Fibroblast of skin of back (primary cell): ENCODE measurements at places on chromosomes 3 and 15.
A peak's percentile ranks its signal among the peaks of the same experiment; 100 is the strongest.

- DNase-seq: peak; percentile 93
These were observed 212.0 kb downstream of the MINAR1 start for GRCh38 chr15:79644091-79644490.

- peak; percentile 42 for DNase-seq
These were observed 826.6 kb downstream of the SQOR start for GRCh38 chr15:46461416-46461815.

DNA sequence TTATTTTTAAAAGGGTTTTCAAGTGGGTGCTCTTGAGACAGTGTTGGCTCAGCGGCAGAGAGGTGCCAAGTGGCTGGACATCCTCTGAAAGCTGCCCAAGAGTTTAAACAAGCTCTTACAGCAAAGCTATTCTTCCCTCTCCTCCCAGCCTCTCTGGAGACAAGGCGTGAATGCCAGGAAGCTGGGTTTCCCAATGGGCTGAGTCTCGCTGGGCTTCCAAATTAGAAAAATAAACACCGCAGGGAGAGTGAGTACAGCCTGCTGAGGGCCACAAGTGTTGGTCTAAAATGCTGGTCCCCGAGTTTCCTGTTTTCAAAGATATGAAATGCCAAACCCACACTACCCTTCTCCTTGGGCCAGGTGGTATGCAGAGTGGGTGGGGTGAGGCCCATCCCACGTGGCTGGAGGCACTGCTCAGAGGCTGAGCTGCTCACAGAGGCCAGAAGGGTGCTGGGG, 36.4 kb downstream of the ZDHHC3 start:
- DNase-seq: no peak

GRCh38 chr3:15324379-15324808, 8.0 kb downstream of the SH3BP5 start:
- peak; percentile 26 for DNase-seq

DNA sequence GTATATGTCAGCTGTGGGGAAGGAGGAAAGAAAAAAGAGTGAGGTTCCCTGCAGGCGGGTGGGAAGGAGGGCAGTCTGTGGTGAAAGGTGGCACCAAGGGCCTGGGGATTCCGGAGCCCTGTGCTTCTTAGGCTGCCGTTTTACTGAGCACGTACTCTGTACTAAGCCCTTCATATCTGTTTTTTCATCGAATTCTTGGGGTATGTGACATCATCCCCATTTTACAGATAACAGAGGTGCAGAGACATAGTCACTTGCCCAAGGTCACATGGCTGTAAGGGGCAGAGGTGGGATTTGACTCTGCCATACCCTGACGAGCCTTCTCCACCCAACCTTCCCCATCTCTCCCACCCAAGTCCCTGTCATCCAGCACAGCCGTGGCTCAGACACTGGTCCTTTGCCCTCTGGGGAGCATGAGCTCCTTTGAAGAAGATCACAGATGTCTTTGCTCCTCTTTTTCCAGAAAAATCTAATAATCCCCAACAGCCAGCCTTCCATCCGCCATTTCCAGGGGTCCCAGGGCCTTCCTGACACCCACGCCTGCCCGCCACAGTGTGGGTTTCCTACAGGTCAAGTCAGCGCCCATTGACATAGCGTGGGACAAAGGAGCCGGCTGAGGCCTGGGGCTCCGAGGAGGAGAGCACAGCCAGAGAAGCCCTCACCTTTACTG, 24.2 kb downstream of the CYP11A1 start:
- DNase-seq: no peak

DNA sequence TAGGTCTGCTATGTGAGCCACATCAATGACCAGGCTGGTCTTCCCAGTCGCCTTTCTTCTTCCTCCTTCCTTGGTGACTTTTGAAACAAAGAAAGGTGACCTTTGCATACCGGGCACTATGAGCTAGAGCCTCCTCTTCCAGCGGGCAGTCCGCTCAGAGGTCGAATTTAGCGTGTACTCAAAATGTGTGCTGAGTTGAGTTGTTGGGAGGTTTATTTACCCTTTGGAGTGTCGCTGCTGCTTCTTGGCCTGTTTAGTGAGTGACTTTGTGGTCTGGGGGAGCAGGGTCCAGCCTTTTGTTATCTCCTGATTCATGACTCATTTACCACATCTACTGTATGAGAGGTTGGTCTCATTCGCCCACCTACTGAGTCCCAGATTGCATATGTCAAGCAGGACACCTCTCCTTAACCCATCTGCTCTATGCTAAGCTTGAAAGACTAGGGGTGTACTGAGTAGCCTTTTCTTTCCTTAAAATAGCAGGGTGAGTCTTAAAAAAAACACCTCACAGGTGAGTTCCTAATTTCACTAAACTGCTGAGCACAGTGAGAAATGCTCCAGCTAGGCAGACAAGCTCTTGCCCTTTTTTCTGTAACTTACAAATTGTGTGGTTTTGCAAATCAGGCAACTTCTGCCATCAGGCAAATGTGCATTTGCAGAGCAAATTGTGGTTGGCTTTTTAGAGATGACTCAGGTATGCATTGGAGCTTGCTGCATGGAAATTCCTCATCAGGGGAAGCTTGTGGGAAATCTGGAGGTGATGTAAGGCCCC, 3.2 kb upstream of the SIAH2 start:
- DNase-seq: peak; percentile 61

DNA sequence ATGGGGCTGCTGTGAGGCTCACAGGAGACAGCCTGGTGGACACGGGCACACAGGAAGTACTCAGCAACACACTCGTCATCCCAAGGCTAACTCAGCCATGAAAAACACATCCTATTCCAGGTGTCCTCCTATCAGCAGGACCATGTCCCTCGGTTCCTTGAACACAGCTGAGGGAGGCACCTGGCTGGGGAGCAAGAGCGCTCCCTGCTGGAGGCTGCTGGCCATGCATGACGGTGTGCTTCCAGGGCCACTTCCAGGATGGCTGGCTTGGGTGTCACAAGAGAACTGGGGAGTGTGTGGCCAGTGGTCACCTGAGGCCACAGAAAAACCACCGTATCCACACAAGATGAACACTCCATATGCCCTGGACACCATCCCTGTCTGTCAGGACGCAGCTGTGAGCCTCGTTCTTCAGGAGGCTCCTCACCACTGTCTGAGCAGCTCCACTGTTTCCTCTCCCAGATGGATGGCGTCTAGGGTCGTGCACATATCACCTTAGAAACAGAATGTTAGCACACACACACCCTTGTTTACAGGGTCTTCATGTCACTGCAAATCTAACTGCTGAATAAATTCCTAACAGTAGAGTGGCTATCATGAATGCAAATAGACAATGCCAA, 31.0 kb downstream of the POC1A start:
- peak; percentile 50 for DNase-seq

DNA sequence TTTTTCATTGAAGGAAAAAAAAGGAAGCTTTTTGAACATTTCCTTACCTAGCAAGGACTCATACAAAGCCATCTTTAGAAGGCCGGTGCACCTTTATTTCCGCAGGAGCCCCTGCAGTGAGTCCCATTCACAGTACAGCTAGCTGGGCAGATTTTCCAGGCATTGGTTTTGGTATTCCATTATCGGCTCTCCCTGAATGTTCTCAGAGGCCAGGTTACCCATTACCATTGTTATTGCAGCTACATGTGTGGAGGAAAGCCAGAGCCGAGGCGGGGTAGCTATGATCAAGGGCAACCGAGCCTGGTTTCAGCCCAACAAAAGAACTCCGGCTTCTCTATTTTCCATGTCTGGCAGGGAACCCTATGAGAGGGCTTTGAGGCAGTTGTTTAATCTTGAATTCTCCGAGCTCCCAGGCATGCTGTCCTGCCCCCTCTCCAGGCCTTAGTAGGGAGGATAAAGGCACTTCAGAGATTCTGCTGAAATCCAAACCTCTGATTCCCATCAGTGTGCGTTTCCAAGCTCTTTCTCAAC, 100.3 kb downstream of the LRRK1 start:
- DNase-seq: no peak

- peak; percentile 53 for DNase-seq
These were observed 72.9 kb upstream of the ATP2C1 start for GRCh38 chr3:130820976-130821375.

GRCh38 chr15:31400222-31400927, 73.7 kb downstream of the KLF13 start:
- DNase-seq: no peak

DNA sequence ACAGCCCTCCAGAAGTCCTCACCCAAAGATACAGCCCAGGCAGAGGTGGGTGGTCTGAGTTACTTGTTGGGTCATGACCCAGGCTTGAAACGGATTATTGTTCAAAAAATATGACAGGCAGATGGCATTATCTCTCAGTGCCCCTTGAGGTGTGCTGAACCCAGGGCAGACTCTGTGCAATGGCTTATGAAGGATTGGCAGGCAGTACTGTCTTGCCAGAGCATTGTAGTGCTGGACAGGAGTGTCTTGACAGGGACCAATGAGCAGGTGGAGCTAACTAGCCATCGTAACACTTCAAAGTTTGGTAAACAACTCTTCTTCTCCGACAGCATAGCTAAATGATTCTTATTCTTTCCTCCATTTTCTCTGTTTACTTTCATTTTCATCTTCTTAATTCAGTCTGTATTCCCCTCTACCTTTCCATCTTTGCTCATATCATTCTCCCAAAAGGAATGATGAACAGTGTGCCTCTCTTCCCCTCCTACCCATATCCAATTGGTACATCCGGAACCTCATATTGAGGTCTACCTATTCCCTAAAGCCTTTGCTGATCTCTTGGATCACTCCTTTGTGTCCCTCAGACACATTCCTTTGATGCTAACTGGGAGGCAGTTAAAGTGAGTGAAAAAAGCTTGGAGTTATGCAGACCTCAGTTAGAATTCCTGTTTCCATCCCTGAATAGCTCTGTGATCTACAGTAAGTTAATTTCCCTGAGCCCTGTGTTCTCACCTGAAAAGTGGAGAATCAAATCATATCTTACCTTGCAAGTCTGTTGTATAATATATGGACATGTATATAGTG, 2.6 kb upstream of the IL20RB start:
- DNase-seq: no peak

DNA sequence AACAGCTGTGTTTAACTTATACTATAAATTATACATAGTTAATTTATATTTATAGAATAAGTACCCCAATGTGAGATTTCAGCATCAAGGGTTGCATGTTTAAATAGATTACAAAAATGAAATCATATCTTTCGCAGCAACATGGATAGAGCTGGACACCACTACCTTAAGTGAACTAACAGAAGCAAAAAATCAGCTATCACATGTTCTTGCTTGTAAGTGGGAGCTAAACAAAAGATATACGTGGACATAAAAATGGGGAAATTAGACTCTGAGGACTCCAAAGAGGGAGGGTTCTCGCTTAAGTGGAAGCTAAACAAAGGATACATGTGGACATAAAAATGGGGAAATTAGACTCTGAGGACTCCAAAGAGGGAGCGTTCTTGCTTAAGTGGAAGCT, 626.5 kb upstream of the DPPA4 start:
- no peak for DNase-seq

DNA sequence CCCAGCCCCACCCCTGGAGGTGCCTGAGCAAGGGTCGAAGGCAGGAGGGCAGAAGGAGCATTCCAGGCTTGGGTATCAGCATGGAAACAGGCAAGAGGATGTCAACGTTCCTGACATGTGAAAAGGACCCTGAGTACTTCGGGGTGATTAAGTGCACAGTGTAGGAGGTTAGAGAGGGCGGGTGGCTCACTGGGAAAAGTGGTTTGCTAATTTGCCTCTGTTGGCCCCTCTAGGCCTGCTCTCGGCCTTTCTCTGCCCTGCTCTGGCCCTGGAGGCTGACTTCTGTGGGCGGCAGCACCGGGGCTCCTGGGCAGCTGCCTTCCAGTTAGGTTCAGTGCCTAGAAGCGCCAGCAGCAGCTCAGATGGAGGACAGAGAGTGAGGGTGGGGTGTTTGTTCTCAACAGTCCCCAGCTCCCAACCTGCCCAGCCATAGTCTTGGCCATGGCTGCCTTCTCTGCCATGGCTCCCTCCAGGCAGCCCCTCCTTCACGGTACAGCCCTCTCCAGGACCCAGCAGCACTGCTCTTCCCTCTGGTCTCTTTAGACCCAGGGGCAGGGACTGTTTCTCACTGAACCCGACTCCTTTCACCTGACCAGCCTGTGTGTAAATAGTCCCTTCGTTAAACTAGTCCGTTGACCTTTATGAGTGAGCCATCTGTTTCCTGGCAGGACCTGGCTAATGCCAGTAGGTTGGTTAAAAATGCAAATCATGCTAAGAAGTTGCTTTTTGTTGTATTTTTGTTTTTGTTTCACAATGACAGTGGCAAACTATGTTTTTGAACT, 107.1 kb upstream of the TPM1 start:
- DNase-seq: no peak

DNA sequence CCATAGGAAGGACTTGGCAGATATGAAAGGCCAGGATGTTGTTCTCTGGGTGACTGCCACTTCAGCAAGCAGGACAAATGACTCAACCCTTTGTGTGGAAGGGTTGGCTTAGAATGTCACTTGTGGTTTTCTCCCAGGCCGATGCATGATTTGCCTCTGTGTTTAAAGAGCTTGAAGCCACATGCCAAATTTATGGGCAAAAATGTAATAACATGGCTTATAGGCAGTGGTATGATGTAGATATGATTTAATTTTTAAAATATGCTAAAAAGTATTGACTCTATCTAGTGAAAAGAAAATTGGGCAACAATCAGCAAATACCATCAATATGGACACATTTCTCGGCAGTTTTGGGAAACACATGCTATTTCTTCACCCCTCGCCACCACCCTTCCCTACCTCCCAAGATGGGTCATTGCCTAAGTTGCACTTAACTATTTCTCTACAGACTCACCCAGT, 114.6 kb downstream of the CYP19A1 start:
- peak; percentile 97 for DNase-seq

- DNase-seq: no peak
These were observed 57.2 kb downstream of the EFCAB12 start for GRCh38 chr3:129371041-129371826.

- peak; percentile 89 for DNase-seq
These were observed 848.6 kb downstream of the ROBO1 start for GRCh38 chr3:78919021-78919755.

DNA sequence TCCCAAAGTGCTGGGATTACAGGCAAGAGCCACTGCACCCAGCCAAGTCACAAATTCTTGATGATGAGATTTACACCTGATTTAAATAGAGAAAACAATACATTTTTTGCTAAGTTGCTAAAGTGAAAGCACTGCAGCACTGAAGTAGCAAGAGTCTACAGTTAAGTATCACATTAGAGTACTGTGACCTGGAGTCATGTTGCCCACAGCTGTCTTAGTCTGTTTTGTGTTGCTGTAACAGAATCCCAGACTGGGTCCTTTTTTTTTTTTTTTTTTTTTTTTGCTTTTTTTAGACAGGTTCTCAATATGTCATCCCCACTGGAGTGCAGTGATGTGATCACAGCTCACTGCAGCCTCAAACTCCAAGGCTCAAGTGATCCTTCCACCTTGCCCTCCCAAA, 23.2 kb upstream of the GNB4 start:
- no peak for DNase-seq

GRCh38 chr3:111471831-111472230, 70.2 kb upstream of the CD96 start:
- DNase-seq: peak; percentile 68

- no peak for DNase-seq
These were observed 6.3 kb downstream of the PIGZ start for GRCh38 chr3:196962108-196962929.
